ENCODE measurements at places on chromosomes 11 and 22. TPM values are rescaled to one million over a fixed set of nuclear protein-coding genes. Genes with fewer than 3 reads are reported as not detected.

The DTX4 gene
- total RNA-seq: 0.05 TPM

GRCh38 chr11:120334894-120335462 lies 1.2 kb upstream of the ARHGEF12 start:
- peak overlapping the region; percentile 74 for H3K4me3 ChIP-seq
- H3K27me3 ChIP-seq: peaks cover 37% of the 10 kb centered on the region
- peak overlapping the region; percentile 83 for H3K27ac ChIP-seq
- peaks cover 31% of the 10 kb centered on the region for H3K4me1 ChIP-seq
- DNase-seq: peak; percentile 39

DNA sequence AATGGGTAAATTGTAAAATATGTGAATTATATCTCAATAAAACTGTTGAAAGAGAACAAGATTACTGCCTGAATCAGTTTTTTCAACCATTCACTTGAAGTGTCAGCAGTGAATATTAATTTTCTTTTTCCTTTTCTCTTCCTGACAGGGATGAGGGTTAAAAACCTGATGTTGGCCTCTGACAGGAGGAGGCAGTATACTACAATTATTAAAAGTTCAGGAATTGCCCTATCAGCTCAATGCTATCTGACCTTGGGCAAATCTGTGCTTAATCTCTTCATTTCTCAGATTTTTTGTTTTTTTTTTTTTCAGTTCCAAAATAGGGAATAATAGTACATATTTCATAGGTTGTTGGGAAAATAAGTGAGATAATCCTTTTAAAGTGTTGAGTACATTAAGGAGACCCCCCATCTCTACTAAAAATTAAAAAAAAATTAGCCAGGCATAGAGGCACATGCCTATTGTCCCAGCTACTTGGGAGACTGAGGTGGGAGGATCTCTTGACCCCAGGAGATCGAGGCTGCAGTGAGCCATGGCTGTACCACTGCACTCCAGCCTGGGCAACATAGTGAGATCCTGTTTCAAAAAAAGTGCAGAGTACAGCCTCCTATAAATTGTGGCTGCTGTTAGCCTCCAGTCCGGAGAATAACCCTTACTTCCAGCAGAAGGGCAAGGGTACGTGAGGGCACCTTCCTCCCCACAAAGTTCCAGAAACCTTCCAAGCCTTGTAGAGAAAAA lies 48.8 kb downstream of the TRIM44 start:
- no peak overlapping the region for H3K27ac ChIP-seq
- no peak overlapping the region for H3K4me3 ChIP-seq
- no peaks in the 10 kb centered on the region for H3K27me3 ChIP-seq
- DNase-seq: no peak
- no peaks in the 10 kb centered on the region for H3K4me1 ChIP-seq

DNA sequence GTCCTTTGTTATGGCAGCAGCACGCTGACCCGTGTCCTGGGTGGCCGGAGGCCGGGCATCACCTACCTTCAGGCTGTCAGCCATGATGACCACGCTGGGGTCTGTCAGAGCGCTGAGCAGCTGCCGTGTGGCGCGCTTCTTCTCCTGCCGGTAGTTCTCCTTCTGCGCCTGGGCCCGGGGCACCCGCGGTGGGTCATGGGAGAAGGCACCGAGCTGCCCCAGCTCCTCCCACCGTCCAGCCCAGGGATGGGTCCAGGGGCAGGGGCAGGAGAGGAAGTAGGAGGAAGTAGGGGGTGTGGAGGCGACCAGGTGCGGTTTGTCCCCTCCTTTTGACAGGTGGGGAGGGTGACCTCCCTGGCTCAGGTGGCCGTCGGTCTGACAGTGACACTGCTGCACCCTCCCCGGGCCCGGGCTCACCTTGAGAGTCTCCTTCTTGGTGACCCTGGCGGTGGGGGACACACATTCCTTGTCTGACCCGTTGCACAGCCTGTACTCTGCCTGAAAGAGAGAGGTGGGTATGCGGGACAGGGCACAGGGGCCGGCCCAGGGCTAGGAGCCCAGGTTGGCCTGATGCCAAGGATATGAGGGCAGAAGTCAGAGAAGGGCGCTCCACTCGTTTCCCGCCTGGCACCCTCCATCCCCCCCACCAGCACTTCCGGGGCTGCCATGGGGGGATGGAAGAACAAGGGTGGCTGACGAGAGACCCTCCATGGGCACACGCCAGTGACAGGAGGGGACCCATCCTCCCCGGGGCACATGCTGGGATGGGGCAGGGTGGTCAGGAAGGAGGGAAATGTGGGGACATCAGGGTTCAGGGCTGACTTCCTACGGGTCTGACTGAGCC lies 43.0 kb downstream of the OSBPL5 start:
- H3K27me3 ChIP-seq: peaks cover 5% of the 10 kb centered on the region
- no peak overlapping the region for H3K27ac ChIP-seq
- H3K4me3 ChIP-seq: no peak overlapping the region
- DNase-seq: no peak
- H3K36me3 ChIP-seq: no peaks in the 10 kb centered on the region
- no peaks in the 10 kb centered on the region for H3K4me1 ChIP-seq

DNA sequence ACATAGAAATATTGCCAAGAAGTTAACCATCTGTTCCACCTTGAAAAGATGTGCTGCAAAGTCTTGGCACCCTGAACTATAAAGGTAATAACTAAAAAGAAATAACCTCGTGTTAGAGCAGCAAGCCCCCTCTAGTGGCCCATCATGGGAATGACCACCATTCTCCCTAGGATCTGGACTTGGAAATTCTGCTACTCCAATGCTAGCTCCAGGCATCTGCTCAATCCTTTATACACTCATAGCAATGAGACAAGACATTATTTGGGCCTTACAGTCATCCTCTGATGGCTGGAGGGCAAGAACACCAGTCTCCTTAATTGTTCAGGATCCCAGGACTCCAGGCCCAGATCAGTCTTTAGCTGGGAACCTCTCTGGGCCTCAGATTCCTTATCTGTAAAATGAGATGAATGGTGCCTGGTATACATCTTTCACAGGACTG lies 76.0 kb downstream of the CWC15 start:
- no peaks in the 10 kb centered on the region for H3K4me1 ChIP-seq
- no peaks in the 10 kb centered on the region for H3K36me3 ChIP-seq
- no peak overlapping the region for H3K27ac ChIP-seq
- no peak overlapping the region for H3K4me3 ChIP-seq
- H3K27me3 ChIP-seq: peaks cover 3% of the 10 kb centered on the region

- H3K36me3 ChIP-seq: no peaks in the 10 kb centered on the region
- no peak overlapping the region for H3K27ac ChIP-seq
- H3K27me3 ChIP-seq: no peaks in the 10 kb centered on the region
- no peak overlapping the region for H3K4me3 ChIP-seq
Observed at GRCh38 chr11:30879322-30880005, 293.3 kb upstream of the MPPED2 start.

DNA sequence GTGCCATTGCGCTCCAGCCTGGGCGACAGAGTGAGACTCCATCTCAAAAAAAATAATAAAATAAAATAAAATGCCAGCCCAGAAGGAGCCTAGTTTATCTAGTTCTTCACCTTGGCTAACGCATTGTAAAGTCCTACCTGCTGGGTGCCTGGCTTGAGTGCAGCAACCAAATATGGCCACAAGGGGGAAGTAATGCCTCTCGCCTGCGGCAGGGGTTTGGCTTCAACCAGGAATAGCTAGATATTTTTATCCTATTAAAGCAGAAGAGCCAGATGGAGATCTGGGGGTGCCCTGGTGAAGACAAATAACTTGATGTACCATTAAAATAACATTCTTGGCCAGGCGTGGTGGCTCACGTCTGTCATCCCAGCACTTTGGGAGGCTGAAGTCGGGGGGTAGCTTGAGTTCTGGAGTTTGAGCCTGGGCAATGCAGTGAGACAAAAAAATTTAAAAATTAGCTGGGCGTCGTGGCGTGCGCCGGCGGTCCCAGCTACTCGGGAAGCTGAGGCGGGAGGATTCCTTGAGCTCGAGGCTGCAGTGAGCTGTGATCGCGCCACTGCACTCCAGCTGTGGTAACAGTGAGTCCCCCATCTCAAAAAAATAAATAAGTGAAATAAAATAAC lies 20.6 kb upstream of the PLEKHB1 start:
- DNase-seq: peak; percentile 34
- peaks cover 4% of the 10 kb centered on the region for H3K4me1 ChIP-seq
- H3K4me3 ChIP-seq: no peak overlapping the region
- no peak overlapping the region for H3K27ac ChIP-seq
- no peaks in the 10 kb centered on the region for H3K36me3 ChIP-seq

The CABP2 gene
- total RNA-seq: not detected

The TST gene
- 6.9 TPM for total RNA-seq

DNA sequence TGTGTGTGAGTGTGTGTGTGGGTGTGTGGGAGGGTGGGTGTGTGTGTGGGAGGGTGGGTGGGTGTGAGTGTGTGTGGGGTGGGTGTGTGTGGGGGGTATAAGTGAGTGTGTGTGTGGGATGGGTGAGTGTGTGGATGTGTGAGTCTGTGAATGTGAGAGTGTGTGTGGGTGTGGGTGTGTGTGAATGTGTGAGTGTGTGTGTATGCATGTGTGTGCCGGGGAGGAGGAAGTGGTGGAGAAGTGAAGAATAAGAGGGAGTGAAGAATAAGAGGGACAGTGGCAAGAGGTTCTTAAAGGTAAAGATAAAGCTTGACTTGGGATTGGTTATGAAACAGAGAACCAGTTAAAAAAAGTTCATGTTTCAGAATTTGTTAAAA lies 54.0 kb downstream of the PRR5L start:
- no peak for DNase-seq
- H3K27me3 ChIP-seq: peaks cover 16% of the 10 kb centered on the region
- peak overlapping the region; percentile 81 for H3K27ac ChIP-seq
- H3K36me3 ChIP-seq: no peaks in the 10 kb centered on the region
- H3K4me3 ChIP-seq: no peak overlapping the region
- peaks cover 56% of the 10 kb centered on the region for H3K4me1 ChIP-seq

The CCDC116 gene
- total RNA-seq: 0.73 TPM

DNA sequence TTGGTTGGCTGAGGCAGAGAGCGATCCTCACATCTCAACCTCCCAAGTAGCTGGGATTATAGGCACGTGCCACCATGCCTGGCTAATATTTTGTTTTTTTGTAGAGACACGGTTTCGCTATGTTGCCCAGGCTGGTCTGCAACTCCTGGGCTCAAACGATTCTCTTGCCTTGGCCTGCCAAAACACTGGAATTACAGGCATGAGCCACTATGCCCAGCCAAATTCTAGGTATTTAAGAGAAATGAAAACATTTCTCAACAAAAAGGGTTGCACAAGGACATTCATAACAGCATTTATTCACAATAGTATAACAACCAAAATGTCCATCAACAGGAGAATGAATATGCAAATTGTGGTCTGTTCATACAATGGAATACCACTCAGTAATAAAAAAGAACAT lies 31.7 kb upstream of the RBX1 start:
- H3K4me1 ChIP-seq: peaks cover 8% of the 10 kb centered on the region
- no peak for DNase-seq
- no peak overlapping the region for H3K27ac ChIP-seq

The FAT3 gene
- total RNA-seq: not detected

DNA sequence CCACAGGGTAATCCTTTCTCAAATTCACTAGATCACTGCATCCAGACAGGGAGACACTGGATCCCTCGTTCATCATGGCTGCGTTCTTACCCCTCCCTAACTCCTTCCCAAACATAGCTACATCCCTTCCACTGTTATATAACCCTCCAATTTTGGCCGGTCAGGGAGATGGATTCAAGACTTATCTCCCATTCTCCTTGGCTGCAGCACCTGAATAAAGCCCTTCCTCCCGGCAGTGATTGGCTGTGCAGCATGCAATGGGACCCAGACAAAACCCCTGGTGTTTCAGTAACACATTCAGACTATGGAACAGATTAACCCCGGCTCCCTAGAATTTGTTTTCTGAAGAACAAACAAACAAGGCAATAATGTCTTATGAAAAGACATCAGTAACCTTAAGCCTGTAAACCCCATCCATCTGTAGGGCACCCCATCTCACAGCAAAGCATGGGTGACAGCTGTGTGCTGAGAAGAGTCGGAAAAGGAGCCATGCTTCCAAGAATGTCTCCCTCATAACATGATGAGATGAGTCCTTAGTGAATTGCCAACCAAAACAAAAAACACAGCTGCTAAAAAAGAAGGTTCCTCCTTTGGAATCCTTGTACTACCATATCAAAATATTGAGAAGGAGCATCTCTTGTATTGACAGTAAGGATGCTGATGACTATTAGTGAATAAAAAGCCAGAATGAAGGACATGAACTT lies 5.0 kb downstream of the MIF start:
- peaks cover 4% of the 10 kb centered on the region for H3K27me3 ChIP-seq
- peaks cover 8% of the 10 kb centered on the region for H3K4me1 ChIP-seq
- DNase-seq: no peak
- no peak overlapping the region for H3K4me3 ChIP-seq

DNA sequence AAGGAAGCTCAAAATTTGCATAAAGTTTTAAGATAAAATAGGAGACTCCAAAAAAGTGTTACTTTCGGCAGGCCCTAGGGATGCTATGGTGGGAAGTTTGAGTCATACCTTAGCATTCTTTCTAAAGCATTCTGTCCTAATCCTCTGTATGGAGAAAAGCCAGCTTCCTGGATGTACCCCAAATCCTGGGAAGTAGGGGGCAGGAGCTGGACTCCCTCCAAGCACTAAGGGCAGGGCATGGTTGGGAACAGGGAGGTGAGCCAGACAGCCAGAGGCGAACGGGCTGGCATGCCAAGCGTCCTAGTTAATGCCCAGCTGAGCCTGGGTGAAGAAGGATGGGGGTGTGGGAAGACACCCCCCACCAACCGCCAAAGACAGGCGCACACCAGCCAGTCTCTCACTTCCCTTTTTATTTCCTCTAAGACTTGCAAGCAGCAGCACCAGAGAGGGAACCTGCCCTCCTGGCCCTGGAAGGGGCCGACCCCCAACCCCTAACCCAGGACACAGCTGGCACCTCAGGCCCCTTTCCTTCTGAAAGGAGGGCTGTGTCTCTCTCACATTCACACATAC lies 23.9 kb downstream of the RTN4RL2 start:
- H3K4me1 ChIP-seq: peaks cover 11% of the 10 kb centered on the region
- H3K4me3 ChIP-seq: no peak overlapping the region
- peaks cover 11% of the 10 kb centered on the region for H3K36me3 ChIP-seq
- DNase-seq: no peak

The PTPRCAP gene
- total RNA-seq: 109 TPM

The TIMP3 gene
- total RNA-seq: not detected

The REXO2 gene
- 111 TPM for total RNA-seq

DNA sequence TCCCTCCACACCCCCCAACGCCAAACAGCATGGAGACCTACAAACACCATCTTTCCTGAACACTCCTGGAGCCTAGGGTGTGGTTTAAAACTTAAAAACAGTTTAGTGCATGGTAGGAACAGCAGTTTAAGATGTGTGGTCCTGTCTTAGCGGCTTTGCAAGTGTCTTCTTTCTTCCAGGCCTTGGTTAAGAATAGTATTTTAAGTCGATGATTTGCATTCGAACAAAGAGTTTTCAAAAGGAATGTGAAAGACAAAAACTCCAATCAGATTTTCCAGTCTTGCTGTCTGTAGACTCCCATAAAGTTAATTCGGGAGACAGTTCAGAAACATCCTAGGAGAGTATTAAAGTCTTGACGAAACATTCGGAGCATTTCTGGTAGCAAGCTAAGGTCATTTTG lies 3.7 kb downstream of the FGF4 start:
- no peaks in the 10 kb centered on the region for H3K4me1 ChIP-seq
- H3K36me3 ChIP-seq: no peaks in the 10 kb centered on the region
- H3K27ac ChIP-seq: no peak overlapping the region
- no peak overlapping the region for H3K4me3 ChIP-seq
